ENCODE measurements at places on chromosomes 4 and X.
A peak's percentile ranks its signal among the peaks of the same experiment; 100 is the strongest.

GRCh38 chrX:24027985-24028384 is 999 bp upstream of the KLHL15 start:
- no peak for DNase-seq

- no peak for DNase-seq
These were observed 24.0 kb downstream of the PLRG1 start for GRCh38 chr4:154526151-154526550.

DNA sequence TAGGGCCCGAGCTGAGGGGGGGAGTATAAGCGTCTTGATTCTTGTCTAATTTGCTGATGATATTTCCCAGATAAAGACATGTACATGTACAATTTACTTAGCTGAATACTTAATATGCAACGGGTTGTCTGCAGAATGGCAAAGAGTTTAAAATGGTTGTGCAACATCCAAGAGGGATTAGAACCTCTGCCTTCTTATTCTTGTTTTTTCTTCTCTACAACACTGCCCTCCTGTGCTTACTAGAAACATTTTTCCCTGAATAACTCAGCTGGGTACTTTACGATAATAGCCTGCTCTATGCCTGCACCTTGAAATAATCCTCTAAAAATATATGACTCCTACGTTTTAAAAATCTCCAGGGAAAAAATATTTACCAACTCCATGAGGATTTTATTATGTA is 41.8 kb downstream of the INTS12 start:
- no peak for DNase-seq

GRCh38 chr4:152015597-152016302 is 254.9 kb upstream of the GATB start:
- no peak for DNase-seq

GRCh38 chrX:107576841-107577240 is 51.5 kb upstream of the PRPS1 start:
- no peak for DNase-seq

- no peak for DNase-seq
These were observed 298.0 kb upstream of the TET2 start for GRCh38 chr4:104848597-104849225.

GRCh38 chrX:107288676-107289075 is 82.3 kb downstream of the DNAAF6 start:
- no peak for DNase-seq

- no peak for DNase-seq
These were observed 136.6 kb upstream of the OTUD4 start for GRCh38 chr4:145316897-145317574.

DNA sequence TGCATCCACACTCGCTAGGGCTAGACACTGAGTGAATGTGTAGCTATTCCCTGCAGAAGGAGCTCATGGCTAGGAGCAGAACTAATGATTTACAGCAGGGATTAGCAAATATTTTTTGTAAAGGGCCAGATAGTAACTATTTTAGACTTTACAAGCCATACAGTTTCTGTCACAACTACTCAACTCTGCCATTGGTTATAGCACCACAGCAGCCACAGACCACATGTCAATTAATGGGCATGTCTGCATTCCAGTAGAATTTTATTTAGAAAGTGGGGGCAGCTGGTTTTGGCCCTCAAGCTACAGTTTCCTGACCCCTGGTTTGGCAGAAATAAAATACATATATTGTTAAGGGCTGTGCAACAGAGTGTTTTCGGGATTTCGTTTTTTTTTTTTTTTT is 192.6 kb downstream of the FRMPD4 start:
- DNase-seq, result no peak

GRCh38 chr4:184136525-184136924 is 81.1 kb downstream of the ENPP6 start:
- DNase-seq, result no peak

DNA sequence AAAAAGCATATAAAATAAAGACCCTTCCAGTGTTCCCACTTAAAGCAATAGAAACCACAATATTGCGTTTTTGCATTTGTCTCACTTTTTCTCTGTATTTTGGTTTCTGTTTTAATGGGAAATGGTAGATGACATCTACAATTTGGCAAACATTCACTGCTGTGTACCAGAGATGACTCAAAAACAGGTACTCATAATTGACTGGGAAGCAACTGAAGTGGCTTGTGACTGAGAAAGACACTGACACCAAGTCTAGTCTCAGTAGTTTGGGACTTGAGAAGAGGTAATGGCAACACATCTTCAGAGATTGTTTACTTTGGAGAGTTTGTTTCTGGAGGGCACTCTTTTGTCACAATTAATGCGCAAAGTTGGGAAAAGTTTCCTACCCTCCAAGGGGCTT is 42.0 kb downstream of the AREG start:
- DNase-seq, result no peak

GRCh38 chr4:55358668-55359067 is 12.6 kb downstream of the SRD5A3 start:
- DNase-seq, result no peak

DNA sequence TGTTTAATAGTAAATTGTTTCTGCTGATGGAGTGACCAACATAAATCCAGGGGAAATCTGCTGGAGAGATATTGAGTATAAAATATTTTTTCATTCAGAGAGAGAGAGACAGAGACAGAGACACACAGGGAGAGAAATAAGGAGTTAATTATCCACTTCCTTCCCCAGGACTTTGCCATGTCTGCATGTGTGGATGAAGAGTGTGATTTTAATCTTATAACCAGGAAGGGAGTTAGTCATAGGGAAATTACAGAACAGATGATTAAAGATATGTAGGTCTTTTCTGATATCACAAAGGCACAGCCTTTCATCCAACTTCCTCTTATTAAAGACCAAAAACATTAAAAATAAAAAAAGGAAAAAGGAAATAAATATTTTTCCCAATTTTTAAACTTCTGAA is 526.3 kb downstream of the SPRY1 start:
- DNase-seq, result no peak

DNA sequence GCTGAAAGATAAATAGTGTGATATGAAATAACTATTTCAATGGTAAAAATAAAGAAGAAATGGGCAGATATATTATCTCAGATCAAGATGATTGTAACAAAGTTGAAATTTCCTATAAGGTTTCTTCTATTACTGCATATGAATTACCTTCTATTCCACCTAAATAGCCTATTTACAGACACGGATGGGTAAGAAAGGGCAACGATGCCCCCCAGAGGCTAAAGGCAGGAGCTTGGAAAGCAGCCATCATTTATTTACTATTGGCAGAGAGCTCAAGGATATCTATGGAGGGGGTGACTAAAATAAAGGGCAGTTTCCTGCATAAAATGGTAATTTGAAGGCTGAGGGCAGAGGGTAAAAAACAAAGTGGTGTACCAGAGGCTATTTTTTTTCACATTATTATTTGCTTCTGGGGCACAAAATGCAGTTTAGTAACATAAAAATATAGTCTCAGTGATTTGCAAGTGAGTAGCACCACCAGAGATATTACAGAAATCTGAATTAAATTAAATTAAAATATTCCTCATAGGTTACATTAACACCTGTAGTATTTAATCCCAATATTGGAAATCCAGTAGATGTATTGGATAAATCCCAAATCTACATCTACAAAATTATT is 123.1 kb downstream of the BTC start:
- DNase-seq, result peak; percentile 1

GRCh38 chr4:88522702-88523324 is 763 bp downstream of the PYURF start:
- no peak for DNase-seq

GRCh38 chr4:6456450-6456849 is 16.0 kb downstream of the PPP2R2C start:
- no peak for DNase-seq

GRCh38 chr4:14749910-14750309 is 252.4 kb upstream of the CPEB2 start:
- DNase-seq, result no peak

GRCh38 chrX:35115205-35115604 is 172.6 kb downstream of the FAM47B start:
- no peak for DNase-seq

DNA sequence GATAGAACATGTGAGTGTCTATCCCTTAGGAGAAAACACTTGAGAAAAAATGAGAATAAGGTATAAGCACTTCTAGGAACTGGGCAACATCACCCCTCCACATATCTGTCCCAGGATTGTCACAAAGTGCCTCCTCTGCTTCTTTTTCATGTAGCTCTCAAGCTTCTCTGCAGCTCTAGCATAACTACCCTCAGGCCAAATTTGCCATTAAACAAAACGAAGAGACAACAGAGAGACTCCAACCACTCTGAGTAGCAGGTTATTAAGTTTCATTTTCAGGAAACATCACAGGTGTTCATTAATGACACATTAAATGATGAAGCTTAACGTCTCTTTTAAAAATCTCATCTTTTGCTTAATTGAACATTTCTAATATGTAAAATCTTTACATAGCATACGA is 580.0 kb downstream of the GALNTL6 start:
- DNase-seq, result no peak

DNA sequence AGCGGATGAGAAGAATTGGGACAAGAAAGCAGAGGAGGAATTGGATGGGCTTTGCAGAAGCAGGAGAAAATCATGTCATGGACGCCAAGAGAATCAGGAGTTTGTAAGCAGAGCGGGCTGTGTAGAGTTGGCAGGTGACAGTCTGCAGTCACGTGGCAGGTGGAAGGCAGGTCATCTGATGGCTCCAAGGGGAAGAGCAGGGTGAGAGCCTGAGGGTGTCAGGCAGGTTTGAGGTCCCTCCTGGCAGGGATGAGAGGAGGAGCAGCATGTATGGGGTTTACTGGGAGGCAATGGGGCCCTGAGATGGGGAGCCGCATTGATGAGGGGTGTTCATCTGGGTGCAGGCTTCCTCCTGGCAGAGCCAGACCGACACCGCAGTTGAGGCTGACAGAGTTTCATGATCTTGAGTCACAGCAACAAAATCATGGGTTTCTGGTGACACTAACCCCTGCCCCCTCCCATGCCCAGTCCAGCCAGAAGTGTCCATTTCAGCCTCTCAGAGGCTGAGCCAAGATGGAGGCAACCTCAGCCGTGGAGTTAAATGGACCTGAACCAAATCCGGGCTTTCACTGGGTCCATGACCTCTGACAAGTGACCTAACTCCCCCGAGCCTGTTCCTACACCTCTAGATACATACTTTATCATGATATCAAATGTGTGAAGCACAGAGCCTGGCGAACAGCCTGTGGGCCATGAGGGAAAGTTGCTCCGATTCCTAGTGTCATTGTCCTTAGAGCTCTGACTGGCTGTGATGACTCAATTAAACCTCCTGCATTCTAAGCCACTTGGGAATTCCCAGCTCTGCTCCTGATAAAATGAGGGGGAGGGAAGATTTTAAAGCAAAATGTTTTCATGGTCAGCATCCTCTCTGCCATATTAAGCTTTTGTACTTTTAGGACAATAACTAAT is 36.1 kb downstream of the EVC start:
- no peak for DNase-seq

- no peak for DNase-seq
These were observed 33.5 kb downstream of the NSG1 start for GRCh38 chr4:4420421-4420820.

All from activated T-helper 1 cell treated with Interleukin-2 at 50 U/mL for 16 hours (primary cell).